ENCODE measurements at places on chromosomes 3 and 15.

- no peak for DNase-seq
Observed at GRCh38 chr3:73569246-73569760, 55.4 kb downstream of the PDZRN3 start.

- no peak for DNase-seq
Observed at GRCh38 chr15:66369773-66370651, 13.5 kb upstream of the TIPIN start.

- DNase-seq, result no peak
Observed at GRCh38 chr3:181695661-181696491, 15.8 kb upstream of the SOX2 start.

- no peak for DNase-seq
Observed at GRCh38 chr3:34077417-34078195, 279.2 kb downstream of the PDCD6IP start.

DNA sequence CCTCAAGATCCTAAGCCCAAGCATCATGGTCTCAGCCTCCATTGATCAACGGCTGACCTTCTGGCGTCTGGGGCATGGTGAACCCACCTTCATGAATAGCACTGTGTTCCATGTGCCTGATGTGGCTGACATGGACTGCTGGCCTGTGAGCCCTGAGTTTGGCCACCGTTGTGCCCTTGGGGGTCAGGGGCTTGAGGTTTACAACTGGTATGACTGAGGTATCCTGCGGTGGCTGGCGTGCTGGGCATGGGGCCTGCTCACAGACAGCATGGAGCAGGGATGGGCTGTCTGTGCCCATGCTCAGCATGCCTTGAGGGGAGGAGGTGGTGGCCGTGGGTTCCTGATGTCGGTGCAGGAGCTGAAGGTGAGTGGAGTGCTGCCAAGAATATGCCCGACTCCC is 3.3 kb downstream of the DALRD3 start:
- no peak for DNase-seq

DNA sequence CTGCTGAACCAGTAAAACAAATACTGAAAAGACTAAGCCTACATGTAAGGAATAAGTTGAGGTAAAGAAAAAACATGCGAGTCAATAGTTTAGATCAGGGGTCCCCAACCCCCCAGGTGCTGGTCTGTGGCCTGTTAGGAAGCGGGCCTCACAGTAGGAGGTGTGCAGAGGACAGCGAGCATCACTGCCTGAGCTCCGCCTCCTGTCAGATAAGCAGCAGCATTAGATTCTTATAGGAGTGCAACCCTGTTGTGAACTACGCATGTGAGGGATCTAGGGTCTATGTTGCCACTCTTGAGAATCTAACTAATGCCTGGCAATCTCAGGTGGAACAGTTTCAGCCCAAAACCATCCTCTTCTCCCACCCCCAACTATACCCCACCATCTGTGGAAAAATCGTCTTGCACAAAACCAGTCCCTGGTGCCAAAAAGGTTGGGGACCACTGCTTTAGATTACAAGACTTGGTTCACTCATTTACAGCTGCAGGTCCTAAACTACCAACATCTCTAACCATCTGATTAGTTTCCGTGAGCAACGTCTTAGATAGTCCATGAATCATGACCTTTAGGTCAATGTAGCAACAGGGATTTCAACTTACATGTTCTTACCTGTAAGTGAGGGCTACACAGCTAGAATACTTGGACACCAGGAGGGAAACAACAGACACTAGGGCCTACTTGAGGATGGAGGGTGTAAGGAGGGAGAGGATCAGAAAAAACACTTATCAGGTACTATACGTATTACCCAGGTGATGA is 66.7 kb downstream of the TRANK1 start:
- no peak for DNase-seq

- DNase-seq, result no peak
Observed at GRCh38 chr3:79383402-79384012, 384.3 kb downstream of the ROBO1 start.
